HepG2 (cell line): ENCODE measurements at places on chromosomes 4 and X. TPM values are rescaled to one million over a fixed set of nuclear protein-coding genes. Genes with fewer than 3 reads are reported as not detected.

Gene GAGE13
- total RNA-seq: not detected in 2 replicates

GRCh38 chrX:113384628-113385027 lies 544.0 kb upstream of the AMOT start:
- no peak for DNase-seq

- DNase-seq: no peak
Observed at GRCh38 chrX:129653971-129654651, 645 bp downstream of the APLN start.

DNA sequence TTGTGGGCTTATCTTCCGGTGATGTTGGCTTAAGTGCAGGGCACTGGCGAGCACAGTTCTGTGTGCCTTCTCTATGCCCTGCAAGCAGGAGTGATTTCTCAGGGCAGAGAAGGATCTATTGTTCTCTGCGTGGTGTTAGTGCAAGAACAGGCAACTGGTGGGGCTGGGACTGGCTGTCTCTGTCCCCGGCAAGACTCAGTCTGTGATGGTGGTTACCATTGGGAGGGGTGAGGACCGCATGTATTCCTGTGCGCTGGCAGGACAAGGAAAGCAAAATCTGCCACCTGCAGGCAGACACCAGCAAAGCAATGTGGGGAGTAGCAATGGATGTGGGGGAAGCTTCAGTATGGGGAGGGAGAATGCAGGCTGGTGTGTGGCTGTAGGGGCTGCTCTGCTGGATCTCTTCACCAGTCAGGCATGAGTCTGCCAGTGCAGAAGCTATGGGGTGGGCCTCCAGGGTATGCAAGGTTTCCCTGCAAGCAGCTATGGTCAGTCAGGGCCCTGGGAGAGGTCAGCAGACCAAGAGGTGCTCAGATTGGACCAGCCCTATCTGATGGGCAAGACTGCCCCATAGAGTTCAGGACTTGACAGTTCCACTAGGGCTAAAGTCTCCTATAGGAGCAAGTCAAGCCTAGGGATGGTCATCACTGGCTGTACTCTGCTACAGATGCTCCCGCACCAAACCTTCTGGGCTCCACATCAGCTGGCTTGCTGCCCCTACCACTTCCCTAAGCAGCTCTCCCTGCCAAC lies 16.8 kb downstream of the PF4 start:
- peak; percentile 1 for DNase-seq

Gene SRPX2
- total RNA-seq: 1.5 and 1.6 TPM in 2 replicates

Gene TMPRSS11B
- not detected in 2 replicates for total RNA-seq

Gene CTAG2
- total RNA-seq: not detected in 2 replicates

DNA sequence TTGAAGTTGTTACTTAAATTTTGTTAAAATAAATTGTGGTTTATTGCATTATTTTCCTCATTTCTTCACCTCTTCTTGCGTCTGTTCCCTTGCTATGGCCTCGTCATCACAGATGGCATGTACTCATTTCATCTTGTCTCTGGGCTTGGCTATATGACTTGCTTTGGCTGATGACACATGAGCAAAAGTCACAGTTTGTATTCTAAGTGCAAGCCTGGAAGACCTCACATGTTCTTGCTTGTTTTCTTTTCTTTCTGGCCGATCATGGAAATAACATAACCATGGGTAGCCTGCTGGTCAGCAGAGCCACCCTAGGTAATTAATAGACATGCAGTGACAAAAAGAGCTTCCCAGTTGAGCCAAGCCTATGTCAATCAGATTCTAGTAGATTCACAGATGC lies 527.9 kb downstream of the SPRY1 start:
- DNase-seq: no peak

GRCh38 chr4:2286904-2287593 lies 25.1 kb upstream of the MXD4 start:
- no peak for DNase-seq

Gene DDX3X
- 239 and 370 TPM in 2 replicates for total RNA-seq

DNA sequence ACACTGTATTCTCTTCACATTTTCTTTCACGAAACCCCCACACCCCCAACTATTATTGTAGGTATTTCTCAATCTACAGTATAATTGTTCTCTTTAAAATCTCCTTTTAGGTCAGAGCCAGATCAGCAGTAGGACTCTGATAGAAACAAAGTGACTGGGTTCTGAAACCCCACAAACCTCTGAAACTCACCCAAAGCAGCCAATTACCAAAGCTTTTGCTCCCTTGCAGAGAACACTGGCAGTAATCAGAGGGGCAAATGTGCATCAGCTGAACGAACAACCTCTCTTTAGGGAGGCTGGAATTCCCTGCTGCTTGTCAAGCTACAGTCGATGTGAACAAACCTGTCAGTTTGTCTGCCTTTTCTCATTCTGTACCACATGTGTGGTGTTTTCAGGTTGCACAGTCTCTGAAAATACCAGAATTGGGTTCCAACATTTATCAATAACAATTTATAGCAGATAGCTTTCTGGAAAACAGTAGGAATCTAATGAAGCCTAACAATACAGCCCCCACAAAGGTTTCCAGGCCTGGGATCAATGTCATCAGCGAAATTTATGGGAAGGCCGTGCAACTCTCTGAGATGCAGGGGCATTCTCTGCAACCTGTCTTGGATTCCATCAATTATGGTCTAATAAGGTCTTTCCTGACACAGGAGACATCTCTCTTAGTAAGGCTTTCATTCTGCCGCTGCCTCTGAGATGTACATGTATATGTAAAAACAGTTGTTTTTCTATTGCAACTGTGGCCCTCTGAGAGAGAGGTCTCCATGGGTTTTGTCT lies 395.9 kb downstream of the GPAT3 start:
- DNase-seq: no peak

- DNase-seq: no peak
Observed at GRCh38 chrX:46713672-46714490, 45.0 kb downstream of the SLC9A7 start.

GRCh38 chrX:124346117-124346876 lies at the start of gene SH2D1A:
Gene SH2D1A, plus strand, starts transcription at chrX:124346563. Its CDS starts 80 bp downstream, at chrX:124346643.
- DNase-seq: no peak

DNA sequence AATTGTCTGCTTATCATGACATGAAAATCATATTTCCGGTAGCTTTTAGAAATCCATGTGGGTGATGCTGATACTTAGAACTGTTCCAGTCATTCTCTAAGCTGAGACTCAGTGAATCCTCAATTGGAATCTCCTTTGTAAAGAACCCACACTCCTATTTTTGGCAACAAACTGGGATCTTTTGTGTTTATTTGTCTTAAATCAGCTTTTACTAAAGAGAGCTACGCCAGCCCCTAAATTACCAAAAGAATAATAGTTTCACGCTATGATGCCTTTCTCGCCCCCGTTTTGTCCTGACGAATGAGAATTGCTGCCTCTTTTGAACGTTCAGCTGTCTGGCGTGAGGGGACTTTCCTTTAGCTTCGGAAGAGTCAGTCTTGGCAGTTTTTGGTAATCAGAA lies 195.9 kb downstream of the SHOX start:
- no peak for DNase-seq

Gene KLB
- total RNA-seq: 41.9 and 82.0 TPM in 2 replicates

Gene MAGIX
- total RNA-seq: 1.0 and 1.2 TPM in 2 replicates

DNA sequence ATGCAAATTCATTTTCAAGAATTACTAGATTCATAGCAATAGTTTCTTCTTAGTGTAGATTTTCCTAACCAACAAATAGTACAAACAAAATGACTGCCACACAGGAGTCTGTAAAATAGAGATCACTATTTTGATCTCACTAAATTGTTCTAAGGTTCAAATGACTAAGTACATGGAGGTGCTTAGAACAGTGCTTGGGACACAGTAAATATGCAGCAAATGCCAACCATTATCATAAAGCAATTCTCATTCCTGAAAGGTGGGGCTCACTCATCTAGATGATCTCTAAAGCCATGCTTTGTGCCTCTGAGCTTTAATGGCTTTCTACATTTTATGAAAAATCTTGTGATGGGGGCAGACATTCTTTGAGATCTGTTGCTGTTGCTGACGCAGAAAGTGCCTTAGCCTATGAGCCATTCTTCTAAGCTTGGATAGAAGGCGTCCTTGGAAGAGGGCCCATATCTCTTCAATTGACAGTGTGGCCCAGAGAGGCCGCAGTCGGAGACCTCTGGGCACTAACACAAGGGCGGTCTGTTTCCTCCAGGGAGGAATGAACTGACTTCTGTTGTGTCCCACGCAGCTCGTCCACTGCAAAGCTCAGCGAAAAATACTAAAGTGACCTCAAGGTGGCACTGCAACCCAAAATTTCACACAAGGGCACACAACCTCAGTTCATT lies 23.5 kb downstream of the TLR10 start:
- peak; percentile 39 for DNase-seq

DNA sequence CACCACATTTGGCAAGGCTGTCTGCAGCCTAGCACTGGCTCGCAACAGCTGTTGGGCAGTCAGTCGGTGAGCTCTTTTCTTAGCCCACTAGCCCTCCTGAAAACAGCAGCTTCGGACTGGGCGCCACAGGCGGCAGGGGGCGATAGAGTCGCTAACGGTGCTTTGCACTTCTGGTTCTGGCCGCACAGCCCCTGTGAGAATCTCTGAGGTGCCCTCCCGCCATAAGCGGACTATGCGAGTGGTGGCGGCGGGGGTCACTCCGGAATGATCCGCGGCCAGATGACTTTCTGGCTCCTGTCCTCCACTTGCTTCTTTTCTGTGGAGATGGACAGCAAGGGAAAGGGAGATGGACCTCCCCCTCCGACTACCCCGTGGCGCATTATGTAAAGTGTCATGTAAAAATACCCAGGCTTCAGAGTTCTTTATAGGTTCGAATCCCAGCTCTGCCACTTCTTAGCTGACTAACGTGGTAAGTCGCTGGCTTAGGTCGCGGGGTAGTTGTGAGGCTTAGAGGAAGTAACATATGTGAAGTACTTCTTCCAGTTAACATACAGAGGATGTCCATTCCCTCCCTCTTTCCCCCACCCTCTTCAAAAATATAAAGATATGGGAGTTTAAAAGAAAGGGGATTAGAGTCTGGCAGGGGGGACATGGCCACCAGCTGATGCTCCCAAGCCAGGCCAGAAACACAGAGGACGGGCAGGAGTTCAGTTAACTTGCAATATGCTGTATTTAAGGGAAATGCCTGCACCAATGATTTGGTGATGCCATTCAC lies 11.0 kb downstream of the ARHGAP36 start:
- peak; percentile 10 for DNase-seq

Gene CSN1S1
- total RNA-seq: not detected in 2 replicates

Gene MAP9
- not detected in 2 replicates for total RNA-seq

DNA sequence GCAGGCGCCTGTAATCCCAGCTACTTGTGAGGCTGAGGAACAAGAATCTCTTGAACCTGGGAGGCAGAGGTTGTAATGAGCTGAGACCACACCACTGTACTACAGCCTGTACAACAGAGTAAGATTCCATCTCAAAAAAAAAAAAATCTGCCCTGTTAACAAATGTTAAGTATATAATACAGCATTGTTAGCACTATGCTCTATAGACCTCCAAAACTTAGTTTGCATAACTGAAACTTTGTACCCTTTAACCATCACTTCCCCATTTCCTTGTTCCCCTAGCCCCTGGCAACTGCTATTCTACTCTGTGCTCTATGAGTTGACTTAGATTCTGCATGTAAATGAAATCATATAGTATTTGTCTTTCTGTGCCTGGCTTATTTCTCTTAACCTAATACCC lies 76.7 kb downstream of the TAB3 start:
- peak; percentile 35 for DNase-seq

DNA sequence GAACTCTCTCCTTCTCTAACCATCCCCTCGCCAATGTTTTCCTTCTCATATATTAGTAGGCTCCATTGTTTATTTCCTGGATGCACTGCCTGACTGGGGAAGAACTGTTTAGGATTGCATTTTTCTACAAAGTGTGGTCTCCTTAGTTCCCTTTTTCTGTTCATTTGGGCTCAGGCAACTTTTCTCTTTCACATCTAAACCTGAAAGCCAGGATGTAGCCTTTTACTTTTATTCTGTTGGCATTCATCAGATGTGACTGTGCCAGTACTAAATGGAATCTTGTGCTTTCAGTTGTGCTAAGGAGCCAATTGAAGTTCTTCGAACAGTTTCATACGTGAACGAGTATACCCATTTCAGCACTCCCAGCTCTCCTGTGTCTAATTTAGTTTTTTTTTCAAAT lies 59.8 kb downstream of the DDIT4L start:
- no peak for DNase-seq

DNA sequence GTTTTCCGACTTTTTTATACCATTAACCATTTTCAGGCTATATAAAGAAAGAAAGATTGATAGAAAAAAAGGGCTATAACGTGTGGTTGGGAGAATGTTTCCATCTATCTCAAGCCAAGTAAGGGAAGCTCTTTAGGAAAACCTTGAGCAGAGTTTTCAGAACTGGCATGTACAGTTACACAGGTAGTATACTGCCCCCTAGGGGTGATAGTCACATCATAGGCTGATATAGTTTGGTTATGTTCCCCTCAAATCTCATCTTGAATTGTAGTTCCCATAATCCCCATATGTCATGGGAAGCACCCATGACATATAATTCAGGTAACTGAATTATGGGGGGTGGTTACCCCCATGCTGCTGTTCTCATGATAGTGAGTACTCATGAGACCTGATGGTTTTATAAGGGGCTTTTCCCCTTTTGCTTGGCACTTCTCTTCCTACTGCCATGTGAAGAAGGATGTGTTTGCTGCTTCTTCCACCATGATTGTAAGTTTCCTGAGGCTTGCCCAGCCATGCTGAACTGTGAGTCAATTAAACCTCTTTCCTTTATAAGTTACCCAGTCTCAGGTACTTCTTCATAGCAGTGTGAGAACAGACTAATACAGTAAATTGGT lies 186.8 kb downstream of the TMA16 start:
- peak; percentile 35 for DNase-seq

GRCh38 chr4:80096175-80096850 lies 23.3 kb upstream of the ANTXR2 start:
- DNase-seq: no peak

Gene WNK3
- 0.62 and 1.2 TPM in 2 replicates for total RNA-seq

Gene ARL9
- total RNA-seq: not detected in 2 replicates

Gene HTT
- 19.5 and 34.3 TPM in 2 replicates for total RNA-seq

Gene PRSS48
- total RNA-seq: not detected in 2 replicates

DNA sequence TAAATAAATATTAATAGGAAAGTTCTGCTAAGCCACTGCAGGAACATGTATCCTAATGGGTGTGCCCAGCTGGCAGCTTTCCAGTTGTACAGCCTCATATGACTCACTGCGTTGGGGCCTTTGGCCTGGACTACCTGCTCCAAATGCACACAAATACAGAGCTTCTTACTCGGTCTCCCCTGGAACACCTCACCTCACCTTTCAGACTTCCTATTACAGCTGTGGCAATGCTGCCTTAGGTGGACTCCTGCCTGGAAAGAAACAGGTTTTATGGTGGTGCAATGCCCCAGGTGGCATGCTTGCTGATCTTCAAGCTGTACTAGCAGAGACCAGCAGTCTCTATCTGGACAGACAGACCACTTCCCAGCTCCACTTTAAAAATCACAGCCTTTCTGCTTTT lies 85.7 kb upstream of the EXOC1L start:
- DNase-seq: peak; percentile 8

- no peak for DNase-seq
Observed at GRCh38 chr4:119508281-119508680, 120.3 kb downstream of the PDE5A start.

Gene CPZ
- total RNA-seq: 0.38 and 0.58 TPM in 2 replicates

Gene PDE5A
- total RNA-seq: 0.44 and 0.53 TPM in 2 replicates

Gene NIPAL1
- 1.4 and 1.6 TPM in 2 replicates for total RNA-seq

DNA sequence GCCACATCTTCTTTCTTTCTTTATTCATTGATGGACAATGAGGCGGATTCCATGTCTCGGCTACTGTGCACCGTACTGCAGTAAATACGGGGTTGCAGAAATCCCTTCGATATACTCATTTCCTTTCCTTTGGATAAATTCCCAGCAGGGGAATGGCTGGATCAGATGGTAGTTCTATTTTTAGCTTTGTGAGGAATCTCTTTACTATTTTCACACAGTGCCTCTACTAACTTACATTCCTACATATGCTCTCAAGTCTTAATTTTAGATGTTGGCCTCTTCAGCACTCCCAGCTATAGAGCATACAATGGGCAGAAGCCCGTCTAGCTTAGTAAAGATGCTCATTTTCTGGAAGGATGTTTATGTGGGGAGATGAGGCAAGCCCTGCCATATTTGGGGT lies 317.4 kb downstream of the ASMT start:
- no peak for DNase-seq
